ENCODE measurements at places on chromosomes 1 and 21.

GRCh38 chr1:230084408-230085177, 17.6 kb downstream of the GALNT2 start:
- no peak for DNase-seq

DNA sequence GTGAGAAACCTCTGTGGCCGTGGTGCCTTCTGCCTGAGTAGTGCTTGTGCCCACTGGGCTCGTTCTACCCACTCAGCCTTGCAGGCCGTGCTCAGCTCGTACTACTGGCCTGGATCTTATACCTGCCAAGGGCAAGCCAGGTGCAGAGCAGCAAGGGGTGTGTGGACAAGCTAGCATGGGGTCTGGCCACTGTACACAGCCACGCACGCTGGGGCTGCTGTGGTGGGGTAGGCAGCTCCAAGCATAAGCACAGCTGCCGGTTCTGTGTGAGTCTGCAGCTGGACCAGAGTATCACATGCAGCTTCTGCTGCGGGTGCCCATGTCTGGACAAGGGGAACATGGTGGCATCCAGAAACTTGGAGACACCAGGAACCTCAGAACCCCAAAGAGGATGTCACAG, 16.4 kb downstream of the FAM20B start:
- no peak for DNase-seq

DNA sequence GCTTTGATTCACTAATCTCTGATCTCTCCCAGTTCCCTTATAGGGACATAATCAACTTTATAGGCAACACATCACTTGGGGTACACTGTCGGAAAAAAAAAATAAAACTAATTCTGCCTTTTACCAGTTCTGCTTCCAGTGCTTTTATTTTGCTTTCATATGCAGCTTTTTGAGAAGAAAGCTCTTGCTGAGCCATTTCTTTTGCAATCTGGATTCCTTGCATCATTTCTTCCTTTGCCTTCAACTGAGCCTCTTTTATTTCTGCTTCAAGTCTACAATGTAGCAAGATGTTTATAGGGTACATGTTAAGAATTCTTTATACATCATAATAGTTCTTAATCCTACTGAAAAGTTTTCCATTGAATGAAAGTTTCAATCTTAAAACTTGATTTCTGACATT, 30.6 kb downstream of the KIF14 start:
- no peak for DNase-seq

- no peak for DNase-seq
These were observed 215.6 kb downstream of the DENND1B start for GRCh38 chr1:197559655-197560054.

DNA sequence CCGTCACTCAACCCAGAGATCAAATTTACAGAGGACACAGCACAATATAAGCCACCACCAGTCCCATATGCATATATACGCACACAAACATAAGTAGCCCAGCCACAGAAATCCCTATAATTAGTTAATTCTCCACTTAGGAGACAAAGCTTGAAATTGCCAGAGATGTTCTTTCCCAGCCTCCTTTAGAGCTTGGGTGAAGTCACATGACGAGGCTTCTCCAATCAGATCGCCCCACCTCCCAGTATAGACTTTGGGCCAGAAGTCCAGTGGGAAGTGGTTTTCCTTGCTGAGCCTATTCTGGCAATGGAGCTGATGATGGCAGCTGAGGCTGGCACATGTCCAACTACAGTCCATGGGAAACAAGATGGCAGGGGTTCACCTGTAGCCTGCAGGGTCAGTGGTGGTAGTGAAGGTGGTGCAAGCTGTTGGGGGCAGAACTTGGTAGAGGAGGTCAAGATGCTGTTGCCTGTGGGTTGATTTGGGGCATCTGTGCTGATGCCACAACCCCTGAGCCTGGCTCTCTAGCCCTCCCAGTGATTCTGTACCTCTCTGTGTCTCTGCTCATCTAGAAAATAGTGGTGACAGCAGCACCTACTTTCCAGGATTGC, 535.9 kb downstream of the MATN1 start:
- DNase-seq: no peak

DNA sequence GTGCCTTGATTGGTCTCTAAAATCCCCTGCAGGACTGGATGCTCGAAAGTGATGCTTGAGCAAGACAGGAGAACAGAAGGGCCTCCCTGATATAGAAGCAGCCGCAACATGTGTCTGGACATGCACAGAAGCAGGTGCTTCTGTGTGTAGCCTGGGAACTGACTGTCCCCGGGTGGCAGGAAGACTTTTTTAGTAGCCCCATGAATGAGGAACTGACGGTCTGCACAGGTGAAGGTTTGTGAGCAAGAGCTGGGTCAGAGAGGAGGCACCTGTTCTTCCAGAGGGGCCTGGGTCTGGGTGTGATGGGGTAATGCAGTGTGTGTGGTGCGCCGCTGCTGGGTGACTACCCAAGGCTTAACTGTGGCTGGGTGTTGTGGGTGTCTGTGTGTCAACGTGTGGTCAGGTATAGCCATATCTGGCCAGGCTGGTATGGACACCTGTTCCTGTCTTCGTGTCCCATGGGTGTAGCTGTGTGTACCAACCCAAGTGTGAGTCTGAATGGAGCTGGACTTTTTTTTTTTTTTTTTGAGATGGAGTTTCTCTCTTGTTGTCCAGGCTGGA, 39.1 kb upstream of the FOXO6 start:
- DNase-seq: no peak

- no peak for DNase-seq
These were observed 78.4 kb upstream of the DIRAS3 start for GRCh38 chr1:68128820-68129219.

GRCh38 chr1:24126018-24126671, 14.2 kb upstream of the MYOM3 start:
- no peak for DNase-seq

DNA sequence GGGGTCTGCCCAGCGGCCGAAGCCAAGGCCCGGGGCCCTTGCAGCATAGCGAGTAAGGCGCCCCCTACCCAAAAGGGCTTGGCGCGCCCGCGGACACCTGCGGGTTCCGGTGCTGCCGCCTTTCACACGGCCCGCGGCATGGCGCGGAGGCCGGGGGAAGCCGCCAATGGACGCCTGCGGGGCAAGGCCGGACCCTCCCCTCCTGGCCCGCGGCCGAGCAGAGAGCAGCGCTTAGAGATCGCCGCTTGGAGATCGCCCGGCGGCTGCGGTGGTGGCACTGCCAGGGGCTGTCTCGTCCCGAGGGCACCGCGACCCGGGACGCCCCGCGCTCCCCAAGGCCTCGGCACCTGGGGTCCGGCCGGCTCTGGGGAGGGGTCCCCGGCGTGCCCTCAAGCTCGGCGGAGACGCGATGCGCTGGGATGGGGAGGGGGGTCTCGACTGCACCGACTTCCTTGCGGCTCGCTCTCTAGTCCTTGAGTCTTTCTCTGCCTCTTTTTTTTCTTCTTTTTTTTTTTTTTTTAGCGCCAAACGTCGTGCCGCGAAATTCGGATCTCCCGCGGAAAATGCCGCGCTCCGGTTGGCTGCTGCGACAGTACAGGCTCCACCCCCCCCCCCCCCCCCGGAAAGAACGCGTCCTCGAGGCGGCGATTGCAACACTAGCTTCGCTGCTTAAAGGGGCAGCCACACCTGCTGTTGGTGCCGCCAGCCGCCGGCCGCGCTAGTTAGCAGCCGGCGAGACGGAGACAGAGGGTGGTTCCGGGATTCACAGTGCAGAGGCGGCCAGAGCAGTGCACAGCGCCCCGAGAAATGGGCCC, at the start of gene E2F2:
TSS of gene E2F2 (minus strand) at position 487 of the 815 bp plus-strand sequence. CDS start at position 47, 440 bp downstream.
- peak; percentile 58 for DNase-seq

DNA sequence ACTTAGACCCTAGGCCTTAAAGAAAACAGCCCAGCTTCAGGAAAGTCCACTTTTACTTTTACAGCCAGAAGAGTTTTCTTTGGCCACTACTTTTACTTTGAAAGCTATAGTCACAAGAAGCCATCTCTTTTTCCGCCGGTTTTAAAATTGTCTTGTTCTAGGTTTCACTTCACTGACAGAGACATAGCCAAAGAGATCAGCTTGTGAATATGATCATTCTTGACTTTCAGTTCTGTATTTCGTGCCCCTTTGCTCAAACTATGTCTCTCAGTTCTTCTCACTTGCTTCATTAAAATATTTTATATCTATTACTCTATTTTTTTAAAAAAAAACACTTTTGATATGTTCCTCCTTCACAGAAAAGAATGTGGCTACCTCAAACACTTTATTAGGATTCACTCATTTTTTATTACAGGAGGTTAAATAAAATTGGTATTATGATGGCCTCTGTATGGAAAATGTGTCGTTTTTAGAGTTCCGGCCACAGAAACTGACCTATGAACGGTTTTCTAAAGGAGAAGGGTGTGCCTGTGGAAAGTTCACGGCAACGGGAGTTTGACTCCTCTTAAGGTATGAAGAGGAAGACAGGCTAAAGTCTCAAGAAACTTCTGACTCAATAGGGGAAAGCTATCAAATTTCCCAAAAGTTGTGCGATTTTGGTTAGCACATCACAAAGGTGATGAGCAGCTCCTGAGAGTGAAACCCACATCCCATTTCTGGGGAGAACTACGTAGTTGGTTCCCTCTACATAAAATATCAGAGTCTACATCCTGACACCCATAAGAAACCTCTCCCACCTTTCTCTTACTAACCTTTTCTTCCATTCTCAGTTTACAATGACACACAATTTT, 1.2 kb downstream of the MCOLN2 start:
- DNase-seq: no peak

- no peak for DNase-seq
These were observed 51.9 kb upstream of the EDN2 start for GRCh38 chr1:41536361-41536802.

- DNase-seq: no peak
These were observed 1.7 kb downstream of the TOR3A start for GRCh38 chr1:179083533-179083932.

- DNase-seq: peak; percentile 39
These were observed 1.8 kb upstream of the DMBX1 start for GRCh38 chr1:46487818-46488218.

DNA sequence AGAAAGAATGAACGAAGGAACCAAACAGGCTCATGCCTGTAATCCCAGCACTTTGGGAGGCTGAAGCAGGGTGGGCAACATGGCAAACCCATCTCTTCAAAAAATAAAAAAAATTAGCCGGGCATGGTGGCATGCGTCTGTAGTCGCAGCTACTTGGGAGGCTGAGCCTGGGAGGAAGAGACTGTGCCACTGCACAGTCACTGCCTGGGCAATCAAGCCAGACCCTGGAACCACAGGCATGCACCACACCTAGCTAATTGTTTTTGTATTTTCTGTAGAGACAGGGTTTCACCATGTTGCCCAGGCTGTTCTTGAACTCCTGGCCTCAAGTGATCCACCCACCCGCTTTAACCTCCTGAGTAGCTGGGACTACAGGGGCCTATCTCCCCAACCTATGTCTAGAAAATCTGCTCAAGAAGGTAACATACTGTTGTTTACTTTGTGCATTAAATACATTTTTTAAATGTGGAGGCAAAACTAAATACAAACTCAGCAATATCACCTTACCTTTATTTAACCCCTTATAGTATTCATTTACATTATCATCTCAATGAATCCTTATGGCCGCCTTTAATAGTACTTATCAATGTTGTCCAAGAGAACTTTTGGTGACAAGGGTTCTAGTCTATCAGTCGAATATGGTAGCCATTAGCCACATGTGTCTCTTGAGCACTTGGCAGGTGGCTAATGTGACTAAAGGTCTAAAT, 2.7 kb downstream of the KHDC4 start:
- DNase-seq: no peak

GRCh38 chr1:199018471-199019135, 379.8 kb downstream of the PTPRC start:
- DNase-seq: no peak

GRCh38 chr1:214270097-214270650, 10.8 kb upstream of the SMYD2 start:
- DNase-seq: no peak

- no peak for DNase-seq
These were observed 824.6 kb upstream of the NEGR1 start for GRCh38 chr1:73106931-73107330.

DNA sequence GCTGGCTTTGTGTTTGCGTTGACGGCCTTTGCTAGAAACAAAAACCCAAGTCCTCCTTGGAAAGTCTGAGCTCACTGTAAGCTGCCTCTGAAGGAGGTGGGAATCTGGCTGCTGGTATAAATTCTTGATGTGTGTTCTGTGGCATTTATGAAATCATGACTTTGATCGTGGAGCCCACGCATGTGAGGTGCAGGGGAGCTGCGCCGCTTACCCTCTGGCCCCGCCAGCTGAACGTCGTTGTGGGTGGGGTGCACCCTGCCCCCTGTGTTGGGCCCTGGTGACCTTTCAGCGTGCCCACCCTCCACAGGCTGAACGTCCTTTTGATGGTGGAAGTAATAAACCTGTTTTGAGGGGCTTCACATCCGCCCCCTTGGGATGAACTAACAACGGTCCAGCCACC, 21.2 kb upstream of the DIP2A start:
- DNase-seq: no peak

DNA sequence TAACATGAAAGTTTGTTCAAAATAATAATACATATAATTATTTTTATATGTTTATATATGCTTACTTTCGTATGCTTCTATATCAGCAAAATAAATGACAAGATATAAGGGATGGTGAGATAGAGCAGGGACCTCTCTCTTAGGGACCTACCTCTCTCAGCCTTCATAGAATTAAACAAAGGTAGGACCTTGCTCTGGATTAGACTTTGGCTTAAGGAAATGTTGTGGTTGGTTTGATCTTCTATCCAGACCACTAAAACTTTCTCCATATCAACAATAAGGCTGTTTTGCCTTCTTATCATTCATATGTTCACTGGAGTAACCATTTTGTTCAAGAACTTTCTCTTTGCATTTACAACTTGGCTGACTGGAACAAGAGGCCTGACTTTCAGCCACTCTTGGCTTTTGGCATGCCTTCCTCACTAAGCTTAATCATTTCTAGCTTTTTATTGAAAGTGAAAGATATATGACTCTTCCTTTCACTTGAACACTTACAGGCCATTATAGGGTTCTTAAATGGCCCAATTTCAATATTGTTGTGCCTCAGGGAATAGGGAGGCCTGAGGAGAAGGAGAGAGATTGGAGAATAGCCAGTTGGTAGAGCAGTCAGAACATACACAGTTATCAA, 14.4 kb downstream of the FRRS1 start:
- DNase-seq: no peak

- no peak for DNase-seq
These were observed 21.2 kb upstream of the FMO4 start for GRCh38 chr1:171292799-171293198.

- no peak for DNase-seq
These were observed 12.7 kb downstream of the BCAR3 start for GRCh38 chr1:93668951-93669350.

All from NCI-H1436 treated with DMSO at 0.1 percent for 48 hours (cell line).